Diencephalon (tissue), 1 donor: ENCODE measurements at places on chromosomes 4 and X. TPM values are rescaled to one million over a fixed set of nuclear protein-coding genes. Genes with fewer than 3 reads are reported as not detected.

The FGFR3 gene
- 38.8 TPM for total RNA-seq

The SLC49A3 gene
- total RNA-seq: 0.92 TPM

The PABPC5 gene
- 16.6 TPM for total RNA-seq

The PF4V1 gene
- total RNA-seq: 1.6 TPM

The OPRPN gene
- total RNA-seq: not detected

The HDAC6 gene
- 87.2 TPM for total RNA-seq

The MTNR1A gene
- total RNA-seq: 2.8 TPM

The CETN2 gene
- total RNA-seq: 92.0 TPM

The AFM gene
- total RNA-seq: not detected

The FAT4 gene
- 35.3 TPM for total RNA-seq

The OTC gene
- total RNA-seq: 0.23 TPM

The JAKMIP1 gene
- 26.8 TPM for total RNA-seq

The CABS1 gene
- not detected for total RNA-seq

The HS6ST2 gene
- total RNA-seq: 37.8 TPM

The ARMCX4 gene
- total RNA-seq: 16.6 TPM

The UGT2B15 gene
- not detected for total RNA-seq

The ADGRL3 gene
- 257 TPM for total RNA-seq

The SMIM43 gene
- 8.5 TPM for total RNA-seq

The ADAMTS3 gene
- total RNA-seq: 13.1 TPM

The EXOC1L gene
- not detected for total RNA-seq

The PABPC1L2B gene
- total RNA-seq: 0.92 TPM

The ABLIM2 gene
- 30.0 TPM for total RNA-seq

The PNMA6F gene
- total RNA-seq: 6.9 TPM

The MAGEA11 gene
- not detected for total RNA-seq

The GPC4 gene
- 2.8 TPM for total RNA-seq

The USP17L11 gene
- not detected for total RNA-seq

The NUDT10 gene
- total RNA-seq: 37.1 TPM
